Activated T-helper 1 cell treated with anti-CD3 and anti-CD28 coated beads, Interleukin-2, amount 50 U/mL, for 16 hours (primary cell): ENCODE measurements at places on chromosomes 2 and 18.

DNA sequence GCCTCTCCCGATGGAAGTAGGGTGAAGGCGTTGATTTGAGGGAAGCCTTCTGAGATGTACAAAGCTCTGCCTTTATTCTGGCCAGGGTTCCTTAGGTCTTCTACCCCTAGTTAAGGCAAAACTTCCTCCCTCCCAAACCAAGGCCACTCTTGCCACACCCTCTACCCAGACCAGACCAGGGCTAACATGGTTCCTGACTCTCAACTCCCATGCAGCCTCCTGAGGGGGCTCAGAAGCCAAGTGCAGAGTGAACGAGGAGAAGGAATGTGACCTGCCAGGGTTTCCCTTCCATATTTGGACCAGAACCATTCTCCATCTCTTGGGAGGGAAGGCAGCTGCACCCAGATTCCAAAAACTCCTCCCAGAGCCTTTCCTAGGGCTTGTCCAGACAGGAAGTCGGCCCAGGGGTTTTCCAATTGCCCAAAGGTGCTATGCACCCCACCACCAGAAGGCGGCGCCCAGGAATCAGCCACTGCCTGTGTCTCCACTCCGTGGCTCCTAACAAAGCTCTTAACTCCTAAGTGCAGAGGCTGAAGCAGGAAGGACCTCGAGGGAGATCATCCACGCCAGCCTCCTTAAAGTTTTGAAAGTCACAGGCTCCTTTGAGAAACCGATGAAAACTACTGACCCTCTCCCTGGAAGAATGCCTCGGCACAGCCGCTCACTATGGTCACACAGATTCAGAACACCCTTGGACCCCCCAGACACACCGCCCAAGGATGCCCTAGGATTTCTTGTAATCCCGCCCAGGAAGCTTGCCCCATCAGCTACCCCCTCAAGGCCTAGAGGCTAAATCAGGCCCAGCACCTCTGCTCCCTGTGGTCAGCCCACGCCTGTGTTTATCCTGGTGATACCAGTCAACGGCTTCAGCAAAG is 157.8 kb downstream of the SMAD2 start:
- peak; percentile 41 for DNase-seq

GRCh38 chr2:132766573-132766972 is 96.6 kb upstream of the LYPD1 start:
- no peak for DNase-seq

DNA sequence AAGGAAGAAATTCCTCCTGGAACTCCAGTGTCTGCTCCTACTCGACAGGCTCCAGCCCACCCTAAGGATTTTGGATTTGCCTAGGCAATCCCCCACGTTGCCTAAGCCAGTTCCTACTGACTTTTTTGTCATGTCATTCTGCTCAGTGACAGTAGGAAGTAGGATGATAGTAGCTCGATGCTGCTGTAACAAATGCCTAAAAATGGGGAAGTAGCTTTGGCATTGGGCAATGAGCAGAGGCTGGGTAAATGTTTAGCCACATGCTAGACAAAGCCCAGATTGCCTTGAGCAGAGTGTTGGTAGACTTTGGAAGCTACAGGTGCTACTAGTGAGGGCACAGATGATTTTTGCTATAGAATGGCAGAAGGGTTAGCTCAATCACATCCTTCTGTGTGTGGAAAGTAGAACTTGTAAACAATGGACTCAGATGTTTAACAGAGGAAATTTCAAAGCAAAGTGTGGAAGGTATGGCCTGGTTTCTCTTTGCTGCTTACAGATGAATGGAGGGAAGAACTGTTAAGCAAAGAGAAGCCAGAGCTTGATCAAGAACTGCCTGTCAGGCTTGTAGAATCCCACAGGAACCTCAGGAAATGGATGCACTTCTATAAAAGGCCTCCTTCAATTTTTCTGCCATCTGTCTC is 154.8 kb downstream of the RNF144A start:
- DNase-seq: no peak

DNA sequence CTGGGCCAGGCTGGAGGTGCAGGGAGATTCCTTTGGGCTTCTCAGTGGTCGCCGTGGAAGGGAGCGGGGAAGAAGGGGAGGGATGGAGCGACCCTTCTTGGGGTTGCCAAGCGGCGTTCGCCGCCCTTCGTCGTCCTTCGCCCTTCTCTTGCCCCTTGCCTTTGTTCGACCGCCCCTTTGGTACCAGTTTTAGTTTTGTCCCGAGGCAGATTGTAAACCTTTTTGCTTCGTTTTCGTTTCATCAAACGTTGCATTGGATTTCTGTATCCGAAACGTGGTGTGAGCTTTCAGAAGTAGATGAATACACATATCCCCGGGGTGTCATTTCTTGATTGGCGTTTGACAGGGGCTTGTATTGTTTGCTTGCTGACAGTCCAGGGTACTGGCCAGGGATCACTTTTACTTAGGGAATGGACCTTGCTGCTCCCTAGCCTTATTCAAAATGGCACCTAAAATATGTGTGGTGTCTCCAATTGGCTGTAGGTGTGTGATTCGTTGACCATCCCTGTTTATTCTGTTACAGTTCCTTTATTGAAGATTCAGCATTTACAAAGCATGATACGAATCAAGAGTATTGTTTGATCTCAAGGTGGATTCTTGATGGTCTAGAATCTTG is 788 bp downstream of the USP14 start:
- DNase-seq: no peak

- no peak for DNase-seq
Measured at GRCh38 chr18:23159344-23159743, 24.1 kb downstream of the CABLES1 start.

GRCh38 chr2:146852661-146853060 is 992.2 kb upstream of the ACVR2A start:
- no peak for DNase-seq

- no peak for DNase-seq
Measured at GRCh38 chr2:120491111-120491625, 145.2 kb downstream of the INHBB start.

GRCh38 chr2:26491563-26492167 is 13.7 kb upstream of the OTOF start:
- DNase-seq: no peak

- DNase-seq: no peak
Measured at GRCh38 chr2:99825630-99826029, 316.8 kb downstream of the AFF3 start.
